ENCODE measurements at places on chromosomes 11 and 22. TPM values are rescaled to one million over a fixed set of nuclear protein-coding genes. Genes with fewer than 3 reads are reported as not detected.

Gene GAB4
- not detected for total RNA-seq

Gene C11orf21
- total RNA-seq, result 0.10 TPM

Gene LDHAL6A
- not detected for total RNA-seq

DNA sequence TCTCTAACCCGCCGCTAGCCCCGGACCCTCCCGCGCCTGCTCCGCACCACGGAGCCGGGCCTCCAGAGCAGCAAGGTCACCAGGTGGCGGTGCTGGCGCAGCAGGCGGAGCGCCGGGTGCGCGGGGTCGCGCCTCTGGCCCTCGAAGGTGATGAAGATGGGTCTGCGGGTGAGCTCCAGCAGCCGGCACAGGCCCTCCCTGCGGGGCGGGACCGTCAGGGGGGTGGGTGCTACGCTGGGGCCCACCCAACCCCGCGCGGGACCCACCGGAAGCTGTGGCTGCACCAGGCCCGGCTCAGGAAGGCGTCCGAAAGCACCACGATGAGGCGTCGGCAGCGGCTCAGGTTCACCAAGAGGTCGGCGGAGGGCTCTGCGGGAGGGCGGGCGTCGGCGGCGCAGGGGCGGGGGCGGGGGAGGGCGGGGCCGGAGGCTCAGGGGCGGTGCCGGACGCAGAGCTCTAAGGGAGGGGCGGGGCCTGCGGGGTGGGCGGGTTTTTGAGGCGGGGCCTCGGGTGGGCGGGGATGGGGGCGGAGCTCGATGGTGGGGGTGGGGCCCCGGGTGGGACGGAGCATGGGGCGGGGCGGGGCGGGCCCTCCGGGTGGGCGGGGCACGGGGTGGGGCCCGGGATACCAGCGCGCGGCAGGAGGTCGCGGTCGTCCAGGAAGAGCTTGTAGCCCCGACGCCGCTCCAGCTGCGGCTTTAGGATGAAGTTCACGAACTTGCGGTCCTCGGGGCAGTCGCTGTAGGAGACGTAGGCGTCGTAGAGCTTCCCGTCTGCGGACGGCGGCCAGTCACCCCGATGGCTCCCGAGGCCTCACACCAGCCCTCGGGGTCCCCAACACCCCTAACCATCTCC, 7.8 kb downstream of the SIGIRR start:
- DNase-seq, result peak; percentile 42

DNA sequence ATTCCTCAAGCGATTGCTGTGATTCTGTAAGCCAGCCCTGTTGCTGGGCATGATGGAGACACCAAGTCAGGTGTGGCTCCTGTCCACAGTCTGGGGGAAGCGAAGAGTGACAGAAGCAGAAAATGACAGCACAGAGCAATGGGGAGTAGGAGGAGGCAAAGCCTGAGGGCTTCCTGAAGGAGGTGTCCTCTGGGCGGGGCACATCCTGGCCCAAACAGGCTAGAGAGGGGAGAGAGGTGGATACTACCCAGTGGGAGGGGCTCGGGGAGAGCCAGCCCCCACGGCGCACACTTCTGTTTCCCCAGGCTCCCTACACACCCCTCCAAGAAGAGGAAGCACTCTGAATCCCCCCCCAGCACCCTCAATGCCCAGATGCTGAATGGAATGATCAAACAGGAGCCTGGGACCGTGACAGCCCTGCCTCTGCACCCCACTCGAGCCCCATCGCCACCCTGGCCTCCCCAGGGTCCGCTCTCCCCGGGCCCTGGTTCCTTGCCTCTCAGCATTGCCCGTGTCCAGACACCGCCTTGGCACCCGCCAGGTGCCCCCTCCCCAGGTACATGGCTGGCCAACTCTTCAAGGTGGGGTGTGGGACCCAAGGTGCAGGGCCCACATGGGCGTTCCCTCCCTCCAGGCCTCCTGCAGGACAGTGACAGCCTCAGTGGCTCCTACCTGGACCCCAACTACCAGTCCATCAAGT, 18.9 kb downstream of the MYRF start:
- no peak for DNase-seq
